H54 (cell line): ENCODE measurements at places on chromosomes 12 and 14.
A peak's percentile ranks its signal among the peaks of the same experiment; 100 is the strongest.

DNA sequence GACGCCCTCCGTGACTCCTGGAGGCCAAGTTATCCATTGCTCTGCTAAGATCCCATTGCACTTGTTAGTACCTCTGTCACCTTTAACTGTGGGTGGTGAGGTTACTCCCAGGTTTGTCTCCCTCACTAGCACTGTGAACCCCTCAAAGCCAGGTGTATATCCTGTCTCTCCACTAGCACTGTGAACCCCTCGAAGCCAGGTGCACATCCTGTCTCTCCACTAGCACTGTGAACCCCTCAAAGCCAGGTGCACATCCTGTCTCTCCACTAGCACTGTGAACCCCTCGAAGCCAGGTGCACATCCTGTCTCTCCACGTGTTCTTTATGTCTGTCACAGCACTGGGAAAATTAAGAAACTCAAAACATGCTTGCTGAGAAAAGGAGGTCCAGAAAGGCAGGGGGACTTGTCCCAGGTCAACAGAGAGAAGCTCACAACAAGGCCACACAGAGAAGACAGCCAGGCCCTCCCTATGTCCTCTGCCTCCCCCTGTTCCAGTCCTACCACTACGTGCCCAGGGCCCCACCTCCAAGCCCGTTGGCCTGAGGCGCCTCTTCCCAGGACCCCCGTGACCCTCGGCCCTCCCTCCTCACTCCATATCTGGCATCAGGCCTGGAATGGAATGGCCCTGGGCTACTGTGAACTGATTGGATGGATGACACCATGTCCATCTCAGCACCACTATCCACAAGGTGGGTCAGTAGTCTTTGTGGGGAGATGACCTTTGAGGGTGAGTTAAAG, 26.4 kb upstream of the FKBP4 start:
- no peak for DNase-seq

- no peak for DNase-seq
These were observed 24.7 kb upstream of the TMED10 start for GRCh38 chr14:75201087-75201486.

GRCh38 chr12:108611884-108612415, 14.1 kb upstream of the TMEM119 start:
- DNase-seq, result peak; percentile 83

- peak; percentile 54 for DNase-seq
These were observed 9.3 kb upstream of the ESR2 start for GRCh38 chr14:64303471-64303917.

DNA sequence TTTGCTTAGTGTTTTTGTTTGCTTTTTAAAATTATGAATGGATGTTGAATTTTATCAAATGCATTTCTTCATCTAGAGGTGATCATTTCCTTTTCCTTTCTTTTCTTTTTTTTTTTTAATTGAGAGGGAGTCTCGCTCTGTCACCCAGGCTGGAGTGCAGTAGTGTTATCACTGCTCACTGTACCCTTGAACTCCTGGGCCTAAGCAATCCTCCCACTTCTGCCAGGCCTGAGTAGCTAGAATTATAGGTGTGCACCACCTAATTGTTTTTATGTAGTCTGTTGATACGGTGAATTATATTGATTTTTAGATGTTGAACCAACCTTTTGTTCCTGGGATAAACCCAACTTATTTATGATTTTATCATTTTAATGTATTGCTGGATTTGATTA, 1.5 kb upstream of the CDKL1 start:
- DNase-seq, result no peak

DNA sequence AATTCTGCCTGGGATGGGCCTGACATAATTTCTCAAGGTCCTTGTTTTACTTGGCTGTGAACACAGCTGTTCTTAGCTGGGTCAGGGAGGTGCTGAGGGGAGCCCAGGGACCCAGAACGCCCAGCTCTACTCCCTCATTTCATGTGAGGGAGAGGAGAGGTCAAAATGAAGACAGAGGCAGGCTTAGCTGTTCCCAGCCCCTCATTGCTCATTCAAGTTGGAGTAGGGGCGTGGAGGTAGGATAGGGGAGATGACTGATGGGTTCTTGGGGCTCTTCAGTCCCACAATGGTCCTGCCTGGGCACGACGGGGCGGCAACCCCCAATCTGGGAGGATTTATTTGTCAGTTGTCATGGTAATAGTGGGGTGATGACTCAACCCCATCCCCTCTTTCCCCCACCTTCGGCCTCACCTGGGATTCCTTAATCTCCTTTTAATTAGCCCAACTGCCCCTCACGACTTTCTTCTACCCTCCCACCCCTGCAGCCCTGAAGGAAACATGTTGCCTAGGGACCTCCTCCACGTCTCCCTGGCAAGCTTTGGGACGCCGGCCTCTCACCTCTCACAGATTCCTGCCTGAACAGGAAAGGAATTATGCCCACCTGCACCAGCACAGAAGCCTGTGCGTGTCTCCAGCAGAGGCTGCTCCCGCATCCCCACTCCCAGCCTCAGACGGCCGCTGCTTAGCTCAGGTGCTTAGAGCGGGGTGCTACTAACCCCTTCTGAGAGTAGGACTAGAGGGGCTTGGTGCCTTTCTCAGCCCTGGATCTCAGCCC, 10.2 kb downstream of the SPRYD3 start:
- DNase-seq, result no peak

DNA sequence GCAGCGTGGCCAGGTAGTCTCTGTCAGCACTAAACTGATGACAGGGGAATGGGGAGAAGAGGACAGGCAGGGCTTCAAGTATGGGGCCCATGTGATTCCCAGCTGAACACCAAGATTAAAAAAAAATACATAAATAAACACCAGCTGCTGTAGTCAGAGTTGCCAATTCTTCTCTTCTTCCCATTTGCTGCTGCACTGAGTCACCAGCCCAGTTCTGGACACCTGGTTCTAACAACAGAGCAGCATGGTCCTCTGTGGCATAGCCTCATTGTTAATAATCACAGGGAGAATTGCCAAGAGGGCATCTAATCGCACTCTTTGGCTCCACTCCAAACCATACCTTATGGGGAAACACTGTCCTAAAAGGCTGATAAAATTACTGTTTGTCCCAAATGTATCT, 15.1 kb downstream of the PPM1H start:
- DNase-seq, result no peak

DNA sequence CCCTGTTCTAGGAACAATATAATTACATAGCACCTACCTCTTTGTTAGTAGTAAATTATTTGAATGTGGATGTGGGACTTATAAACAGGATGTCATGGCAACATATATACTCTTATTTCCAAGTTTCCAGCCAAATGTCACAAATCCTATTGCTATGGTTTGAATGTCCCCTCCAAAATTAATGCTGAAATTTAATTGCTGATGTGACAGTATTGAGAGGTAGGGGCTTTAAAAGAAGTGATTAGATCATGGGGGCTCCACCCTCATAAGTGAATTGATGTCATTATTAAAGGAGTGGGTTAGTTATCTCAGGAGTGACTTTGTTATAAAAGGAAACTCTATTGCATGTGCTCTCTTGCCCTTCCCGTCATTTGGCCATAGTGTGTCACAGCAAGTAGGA, 164.2 kb upstream of the ATF7IP start:
- no peak for DNase-seq

DNA sequence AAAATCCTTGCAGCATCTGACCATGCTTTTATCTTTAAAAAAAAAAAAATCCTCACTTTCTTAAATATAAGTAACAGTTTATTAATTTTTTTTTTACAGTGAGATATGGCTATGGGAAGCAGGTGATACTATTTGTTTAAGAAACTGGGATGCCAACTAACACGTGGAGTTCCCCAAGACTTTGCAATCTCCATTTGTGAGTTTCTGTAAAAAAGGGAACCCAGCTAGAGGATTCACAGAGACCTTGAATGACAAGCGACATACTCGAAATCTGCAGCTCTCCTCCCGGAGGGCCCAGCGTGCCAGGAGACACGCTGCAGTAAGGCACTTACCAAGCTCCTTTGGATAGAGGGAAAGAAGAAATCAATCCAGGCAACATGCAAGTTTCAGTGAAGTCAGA, 30.1 kb downstream of the SLC15A4 start:
- DNase-seq, result no peak

DNA sequence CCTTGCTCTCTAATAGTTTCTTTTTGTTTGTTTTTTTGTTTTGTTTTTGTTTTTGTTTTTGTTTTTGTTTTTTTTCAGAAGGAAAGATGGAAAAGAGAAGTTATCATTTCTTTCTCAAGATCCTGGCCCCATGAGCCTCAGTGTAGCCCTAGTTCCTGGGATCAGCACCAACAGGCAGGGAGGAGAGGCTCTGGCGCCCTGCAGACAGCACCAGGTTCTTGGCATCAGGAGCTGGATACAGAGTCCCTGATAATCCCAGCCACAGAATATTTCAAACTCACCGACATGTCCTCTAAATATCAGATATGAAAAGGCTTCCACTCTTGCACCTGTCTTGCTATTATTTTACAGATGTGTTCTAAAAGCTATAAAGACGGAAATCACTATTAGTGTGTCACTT, 52.7 kb downstream of the FOXN3 start:
- no peak for DNase-seq

GRCh38 chr12:48065041-48065440, 40.8 kb downstream of the SENP1 start:
- DNase-seq, result no peak

DNA sequence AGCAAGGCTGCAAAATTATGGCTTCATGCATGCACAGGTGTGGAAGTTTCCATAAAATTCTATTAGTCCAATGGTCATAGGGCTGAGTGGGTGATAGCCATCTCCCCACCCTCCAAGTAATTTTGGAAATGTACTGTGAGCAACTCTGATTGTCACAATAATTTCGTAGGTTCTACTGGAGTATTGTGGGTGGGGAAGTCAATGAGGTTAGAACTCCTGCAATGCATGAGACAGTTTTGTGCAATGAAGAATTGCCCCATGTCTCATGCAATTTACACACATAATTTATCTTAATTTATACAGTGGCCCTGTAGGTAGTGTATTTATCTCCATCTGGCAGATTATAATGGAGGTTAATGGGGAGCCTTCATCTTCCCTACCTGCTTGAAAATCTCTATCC, 20.5 kb downstream of the IFNG start:
- DNase-seq, result no peak

GRCh38 chr12:30010071-30011052, 226.6 kb upstream of the TMTC1 start:
- DNase-seq, result no peak

- no peak for DNase-seq
These were observed 21.4 kb upstream of the CEP170B start for GRCh38 chr14:104843442-104844305.

DNA sequence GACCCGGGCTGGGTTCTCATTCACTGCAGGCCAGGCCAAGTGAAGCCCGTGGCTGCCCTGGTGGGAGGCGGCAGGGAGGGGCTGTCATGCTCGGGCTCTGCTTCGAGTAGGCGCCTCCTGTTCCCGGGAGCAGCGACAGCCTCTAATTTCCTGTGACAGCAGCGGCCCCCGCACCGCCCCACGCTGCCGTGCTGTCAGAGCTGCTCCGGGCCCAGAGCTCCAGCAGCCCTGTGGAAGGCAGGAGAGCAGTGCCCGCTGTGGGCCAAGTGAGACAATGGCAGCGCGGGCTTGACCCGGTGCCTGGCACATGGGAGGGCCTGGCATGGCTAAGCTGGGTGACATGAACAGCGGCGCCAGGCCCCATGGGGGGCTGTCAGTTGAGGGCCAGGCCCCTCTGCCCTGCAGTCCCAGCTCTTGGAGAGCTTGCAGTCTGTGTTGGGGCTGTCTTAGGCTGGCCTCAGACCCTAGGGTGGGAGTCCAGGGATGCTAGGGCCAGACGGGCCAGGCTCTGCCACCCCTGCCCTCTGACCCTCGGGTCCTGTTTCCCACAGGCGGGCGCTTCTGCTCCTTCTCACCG, 5.1 kb downstream of the TRMT61A start:
- no peak for DNase-seq

DNA sequence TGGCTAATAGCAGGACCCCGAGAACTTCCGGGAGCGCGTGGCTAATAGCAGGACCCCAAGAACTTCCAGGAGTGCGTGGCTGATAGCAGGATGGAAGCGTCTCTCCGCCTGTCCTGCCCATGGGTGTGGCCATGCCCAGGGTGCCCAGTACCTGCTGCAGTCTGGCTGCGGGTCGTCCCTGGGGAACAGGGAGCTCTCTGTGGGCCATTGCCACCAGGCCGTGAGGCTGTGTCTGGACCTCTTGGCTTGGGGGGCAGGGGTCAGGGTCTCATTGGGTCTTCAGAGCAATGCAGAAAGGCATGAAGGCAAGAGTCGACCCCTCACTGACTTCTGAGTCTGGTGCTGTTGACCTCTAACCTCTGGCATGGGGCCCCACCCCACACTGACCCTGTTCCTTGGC, 35.4 kb downstream of the PACS2 start:
- no peak for DNase-seq

DNA sequence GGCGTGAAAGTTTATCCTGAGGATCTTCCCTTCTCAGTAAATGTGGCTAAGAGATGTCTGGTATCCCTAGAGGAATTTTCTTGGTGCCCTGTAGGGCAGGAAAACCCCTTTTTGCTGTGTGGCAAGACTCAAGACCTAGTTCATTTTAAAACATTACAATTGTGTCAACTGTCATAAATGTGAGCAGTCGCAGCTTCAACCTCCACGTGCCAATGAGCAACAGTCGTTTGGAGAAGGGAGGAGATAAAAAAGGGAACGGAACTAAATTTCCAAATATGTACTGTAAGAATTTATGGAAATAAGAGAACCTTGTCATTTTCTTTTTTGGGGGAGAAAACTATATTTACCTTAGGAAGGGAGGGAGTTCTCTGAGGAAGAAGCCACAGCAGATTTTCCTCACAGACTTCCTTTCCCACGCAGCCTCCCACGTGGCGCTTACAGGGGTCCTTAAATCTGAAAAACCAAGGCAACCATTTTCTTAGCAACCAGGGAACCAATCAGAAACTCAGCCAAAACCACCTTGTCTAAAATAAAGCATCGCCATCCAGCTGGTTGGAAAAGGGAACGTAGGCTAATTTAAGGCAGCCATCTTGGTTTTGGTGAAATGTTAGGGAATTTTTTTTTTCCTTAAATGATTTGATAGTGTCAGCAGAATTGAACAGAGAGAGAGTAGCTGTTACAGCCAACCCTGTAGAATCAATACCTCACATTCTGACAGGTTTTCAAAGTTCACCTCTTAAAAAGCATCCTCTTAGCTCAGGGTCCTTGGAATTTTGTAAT, 99.1 kb downstream of the FIGNL2 start:
- no peak for DNase-seq

GRCh38 chr12:122908915-122909314, 13.0 kb upstream of the VPS37B start:
- no peak for DNase-seq

DNA sequence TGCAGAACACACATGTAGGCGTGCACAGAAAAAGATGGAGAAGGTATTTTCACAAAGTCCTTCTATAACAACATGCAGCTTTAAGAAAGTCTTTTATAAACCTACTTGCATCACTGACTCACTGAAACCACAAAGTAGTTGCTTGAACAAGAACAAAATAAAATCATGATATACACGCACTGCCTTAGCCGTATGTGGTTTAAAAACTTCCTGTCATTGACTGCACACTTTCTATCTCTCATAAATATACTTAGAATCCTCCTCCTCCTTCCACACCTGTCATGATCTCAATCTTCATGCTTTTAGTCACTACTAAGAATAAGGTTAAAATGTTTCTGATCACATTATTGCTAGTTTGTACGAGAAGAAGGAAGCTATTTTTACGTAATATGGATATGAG, 31.8 kb upstream of the RAD51AP1 start:
- DNase-seq, result no peak
